Stimulated activated CD4-positive, alpha-beta T cell treated with anti-CD3 and anti-CD28 coated beads, Interleukin-1b, Interleukin-23, amount 100 ng/mL, for 24 hours (primary cell): ENCODE measurements at places on chromosomes 13 and 19.

DNA sequence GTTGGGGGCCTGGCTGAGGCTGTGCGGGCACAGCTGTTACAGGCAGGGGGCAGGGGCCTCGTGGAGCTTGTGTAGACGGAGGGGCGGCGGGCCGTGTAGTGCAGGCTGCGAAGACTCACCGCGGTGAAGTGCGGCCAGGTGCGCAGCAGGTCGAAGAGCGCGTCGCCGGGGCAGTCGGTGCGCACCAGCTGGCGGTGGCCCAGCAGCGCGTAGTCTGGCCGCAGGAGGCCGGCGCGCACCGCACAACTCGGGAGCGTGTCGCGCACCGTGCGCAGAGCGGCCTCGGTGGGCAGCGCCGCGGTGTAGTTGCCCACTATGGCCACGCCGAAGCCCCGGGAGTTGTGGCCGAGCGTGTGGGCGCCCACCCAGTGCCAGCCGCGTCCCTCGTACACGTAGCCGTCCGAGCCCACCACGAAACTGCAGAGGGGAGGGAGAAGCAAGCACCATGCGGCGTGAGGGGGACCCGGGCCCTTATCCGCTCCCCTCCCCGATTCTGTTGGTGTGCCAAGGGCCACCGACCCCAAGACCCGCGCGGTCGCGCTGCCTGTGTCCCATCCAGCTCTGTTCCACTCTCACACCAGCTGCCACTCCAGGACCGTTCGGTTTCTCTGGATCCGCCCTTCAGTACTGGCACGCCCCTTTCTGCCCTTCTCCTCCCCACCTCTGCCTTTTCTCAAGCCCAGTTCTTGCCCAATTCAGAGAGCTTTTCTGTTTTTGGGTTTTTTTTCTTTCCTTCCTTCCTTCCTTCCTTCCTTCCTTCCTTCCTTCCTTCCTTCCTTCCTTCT lies 5.4 kb upstream of the RASAL3 start:
- no peak for DNase-seq

DNA sequence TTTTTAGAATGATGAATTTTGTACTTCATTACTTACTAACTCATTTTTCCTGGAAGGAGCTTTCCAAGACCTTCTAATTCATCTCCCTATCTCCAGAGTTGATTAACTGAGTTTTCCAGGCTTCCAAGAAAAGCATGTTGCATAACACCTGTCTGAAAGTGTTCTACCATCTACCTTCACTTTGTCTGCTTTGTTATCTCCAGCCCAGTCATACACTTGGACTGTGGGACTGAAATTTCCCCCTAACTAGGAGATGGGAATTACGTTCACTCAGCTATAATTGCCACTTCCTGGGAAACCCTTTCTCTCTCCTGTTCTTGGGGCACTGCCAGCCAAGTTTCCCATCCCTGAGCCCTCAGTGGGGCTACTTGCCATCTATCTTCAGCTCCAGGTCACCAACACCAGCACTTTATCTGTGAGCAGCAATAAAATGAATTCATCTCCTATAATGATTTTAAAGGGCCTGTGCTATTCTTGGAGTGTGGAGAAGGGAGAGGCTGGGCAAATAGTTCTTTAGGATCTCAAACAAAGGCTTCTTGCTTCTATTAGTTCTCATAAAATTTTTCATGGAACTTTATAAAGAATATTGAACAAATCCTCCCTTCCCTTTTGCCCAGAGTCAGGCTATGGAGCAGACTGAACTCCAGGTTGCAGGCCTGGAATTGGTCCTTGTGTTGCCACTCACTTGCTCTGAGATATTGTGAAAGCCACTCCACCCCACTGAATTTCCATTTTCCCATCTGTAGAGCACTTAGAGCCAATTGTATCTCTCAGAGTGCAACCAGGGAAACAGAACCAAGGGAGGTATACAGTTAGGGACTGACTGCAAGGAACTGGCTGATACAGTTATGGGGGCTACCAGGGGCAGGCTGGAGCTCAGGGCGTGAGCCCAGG lies 17.8 kb upstream of the ATP12A start:
- no peak for DNase-seq

- no peak for DNase-seq
Measured at GRCh38 chr19:9354651-9355050, 8.2 kb upstream of the ZNF177 start.

- no peak for DNase-seq
Measured at GRCh38 chr19:13795595-13796300, 505 bp downstream of the ZSWIM4 start.

GRCh38 chr13:28100150-28101121 lies at the start of gene FLT3:
Gene FLT3 (minus strand): TSS chr13:28100576. CDS start chr13:28100510, 66 bp downstream.
- DNase-seq = no peak

DNA sequence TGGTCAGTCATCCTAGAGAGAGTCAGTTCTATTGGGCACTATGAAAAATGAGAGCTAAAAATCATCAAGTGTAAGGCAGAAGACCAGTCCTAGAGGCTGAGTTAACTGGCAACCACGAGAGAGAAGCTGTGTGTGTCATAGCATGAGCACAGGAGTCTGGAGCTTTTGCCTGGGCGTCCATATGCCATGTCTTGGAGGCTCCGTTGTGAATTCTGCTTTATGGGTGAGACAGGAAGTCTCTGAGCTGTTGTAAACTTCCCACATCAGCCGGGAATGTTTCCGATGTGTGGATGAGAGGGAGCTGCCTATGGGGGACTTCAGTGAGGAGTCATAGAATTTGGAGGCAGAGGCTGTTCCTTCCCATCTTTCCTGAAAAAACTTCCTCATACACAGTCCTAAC lies 120.0 kb downstream of the ITGBL1 start:
- DNase-seq = no peak

- no peak for DNase-seq
Measured at GRCh38 chr19:33295621-33296487, 6.5 kb downstream of the CEBPA start.

DNA sequence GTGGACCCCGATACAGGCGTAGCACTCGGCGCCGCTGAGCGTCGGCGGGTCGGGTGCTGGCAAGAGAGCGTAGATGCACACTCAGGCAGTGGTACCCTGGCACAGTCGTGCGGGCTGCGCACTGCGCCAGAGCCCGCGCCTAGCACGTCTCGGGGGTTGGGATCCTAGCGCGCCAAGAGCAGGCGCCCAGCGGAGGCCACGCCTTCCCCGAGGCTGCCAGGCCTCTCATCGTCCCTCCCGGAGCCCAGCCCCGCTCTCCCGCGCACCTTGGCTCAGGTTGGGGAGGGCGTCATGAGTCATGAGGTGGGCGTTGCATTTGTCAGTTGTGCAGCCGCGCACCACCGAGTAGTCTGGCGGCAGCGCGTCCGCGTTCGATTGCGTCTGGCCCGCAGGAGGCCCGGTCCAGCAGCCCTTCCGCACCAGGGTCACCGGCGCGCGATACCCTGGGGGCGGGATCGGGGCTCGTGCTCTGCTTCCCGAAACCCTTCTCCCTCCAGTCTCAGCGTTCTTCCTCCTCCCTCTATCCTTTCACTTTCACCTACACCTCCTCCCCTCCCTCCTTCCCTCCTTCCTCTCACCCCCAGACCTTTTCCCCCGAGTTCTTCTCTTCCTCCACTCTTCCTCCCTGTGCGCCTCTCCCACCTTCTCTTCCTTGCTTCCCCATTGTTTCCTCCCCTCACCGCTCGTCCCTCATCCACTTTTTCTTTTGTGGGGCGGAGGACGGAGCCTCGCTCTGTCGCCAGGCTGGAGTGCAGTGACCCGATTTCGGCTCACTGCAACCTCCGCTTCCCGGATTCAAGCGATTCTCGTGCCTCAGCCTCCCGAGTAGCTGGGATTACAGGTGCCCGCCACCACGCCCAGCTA lies 3.5 kb downstream of the LYPD5 start:
- no peak for DNase-seq

GRCh38 chr13:114309806-114310410 lies 4.4 kb upstream of the CHAMP1 start:
- DNase-seq = no peak

DNA sequence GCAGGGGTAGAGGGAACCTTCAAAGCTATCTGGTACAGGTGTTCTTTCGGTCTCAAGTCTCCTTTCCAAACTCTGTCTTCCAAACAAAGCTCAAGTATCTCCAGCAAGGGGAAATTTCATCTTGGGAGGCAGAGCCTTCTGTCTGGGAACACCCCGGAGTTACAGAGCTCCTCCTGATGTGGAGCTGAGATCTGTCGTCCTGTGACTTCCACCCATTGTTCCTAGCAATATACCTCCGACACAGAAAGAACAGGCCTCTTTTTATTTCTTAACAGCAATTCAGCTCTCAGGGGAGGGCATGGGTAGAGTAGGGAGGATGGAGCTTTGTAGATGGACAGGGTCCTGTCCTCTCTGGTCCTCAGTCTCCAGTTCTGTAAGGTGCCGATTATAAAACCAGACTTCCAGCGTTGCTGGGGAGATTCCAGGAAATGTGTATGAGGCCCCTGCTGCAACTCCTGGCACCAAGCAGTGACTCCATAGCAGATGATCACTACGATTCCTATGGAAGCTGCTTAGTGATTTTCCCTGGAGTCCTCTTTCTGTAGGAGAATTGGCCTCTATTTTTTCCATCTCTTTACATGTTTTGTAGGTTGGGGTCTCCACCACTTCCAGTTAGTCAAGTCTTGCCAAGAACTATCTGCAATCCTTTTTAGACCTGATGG lies 56.0 kb upstream of the ARGLU1 start:
- no peak for DNase-seq

- no peak for DNase-seq
Measured at GRCh38 chr19:35592226-35592625, 6.3 kb downstream of the PMIS2 start.

DNA sequence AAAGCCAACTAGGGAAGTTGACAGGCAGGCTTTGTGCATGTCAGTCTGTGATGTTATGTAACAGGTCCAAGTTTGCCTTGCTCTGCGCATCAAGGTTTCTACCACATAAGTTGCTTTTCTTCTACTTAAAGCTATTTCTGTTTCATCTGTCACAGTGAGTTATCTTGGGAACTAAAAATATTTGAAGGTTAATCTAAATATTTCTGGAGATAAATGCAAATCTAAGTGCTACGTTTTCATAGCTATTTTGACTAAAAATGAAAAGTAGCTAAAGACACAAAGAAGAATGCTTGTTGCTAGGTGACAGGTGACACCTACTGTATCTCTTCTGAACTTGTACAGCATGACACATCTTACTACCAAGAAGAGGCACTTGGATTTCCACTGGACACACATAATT lies 135.6 kb downstream of the KLF12 start:
- DNase-seq = no peak

DNA sequence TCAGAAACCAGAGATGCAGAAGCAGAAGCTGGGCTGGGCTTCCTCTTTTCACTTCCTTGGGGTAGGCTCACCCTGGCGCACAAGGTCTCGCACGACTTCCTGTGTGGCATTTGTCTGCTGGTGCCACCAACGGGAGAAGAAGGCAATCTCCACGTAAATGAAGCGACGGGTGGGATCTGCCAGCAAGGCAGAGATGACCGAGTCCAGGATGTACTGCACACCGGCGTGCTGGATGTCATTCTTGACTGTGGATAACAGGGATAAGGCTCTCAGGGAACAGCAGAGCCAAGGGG lies 1.3 kb downstream of the MAN2B1 start:
- peak; percentile 25 for DNase-seq

DNA sequence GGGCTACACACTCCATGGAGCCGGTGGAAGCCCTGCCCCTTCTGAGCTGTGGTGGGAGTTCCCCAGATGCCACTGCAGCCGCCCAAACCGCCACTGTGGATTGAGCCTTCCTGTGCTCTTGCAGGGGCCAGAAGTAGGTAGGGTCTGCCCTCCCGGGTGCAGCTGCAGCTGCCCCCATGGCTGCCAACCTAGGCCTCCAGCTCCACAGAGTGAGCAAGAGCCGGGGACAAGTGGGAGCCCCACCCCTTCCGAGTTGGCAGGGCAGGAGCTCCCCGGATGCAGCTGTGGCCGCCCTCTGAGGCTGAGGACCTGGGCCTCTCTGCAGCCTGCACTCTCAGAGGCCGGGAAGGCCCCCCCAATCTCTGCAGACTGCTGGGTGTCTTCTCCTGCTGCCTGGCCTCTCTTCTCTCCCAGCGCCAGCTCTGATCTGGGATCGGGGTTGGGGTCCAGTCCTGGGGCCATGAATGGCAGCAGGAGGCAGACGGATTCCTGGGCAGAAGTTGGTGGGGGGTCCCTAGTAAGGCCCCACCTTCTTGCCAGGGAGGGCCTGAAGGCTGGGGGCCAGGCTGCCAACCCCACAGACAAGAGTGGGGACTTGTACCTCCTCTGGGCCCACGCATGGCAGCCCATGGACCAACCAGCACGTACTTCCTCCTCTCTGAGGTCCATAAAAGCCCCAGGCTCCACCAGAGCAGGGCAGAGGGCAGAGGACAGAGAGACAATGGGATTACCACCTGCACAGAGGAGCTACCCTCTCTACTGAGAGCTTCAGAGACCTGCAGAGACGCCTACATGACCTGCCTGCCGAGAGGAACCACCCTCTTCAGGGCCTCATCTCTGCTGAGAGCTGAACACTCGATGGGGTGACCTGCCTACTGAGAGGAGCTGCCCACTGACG lies 28.9 kb downstream of the AP2S1 start:
- peak; percentile 44 for DNase-seq

- no peak for DNase-seq
Measured at GRCh38 chr19:41577144-41577830, 1.3 kb downstream of the CEACAM21 start.

DNA sequence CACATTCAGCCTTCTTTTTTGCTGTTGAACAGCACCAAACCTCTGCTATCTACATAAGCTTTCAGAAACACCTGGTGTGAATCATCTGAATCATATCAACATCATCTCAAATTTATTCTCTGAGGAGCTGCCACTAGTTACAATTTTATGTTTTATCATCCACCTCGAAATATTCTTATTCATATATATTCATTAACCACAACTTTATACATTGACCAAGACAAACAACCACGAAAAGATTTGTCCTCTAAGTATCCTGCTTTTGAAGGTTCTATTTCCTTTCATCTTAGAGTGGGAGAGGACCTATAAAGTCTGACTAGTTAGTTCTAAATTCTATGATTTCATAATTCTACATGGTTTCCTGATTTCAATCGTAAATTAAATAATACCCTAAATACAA lies 18.9 kb downstream of the ESD start:
- no peak for DNase-seq
